ENCODE measurements at places on chromosomes 16 and 17.

- DNase-seq, result peak; percentile 35
Observed at GRCh38 chr17:66717641-66718058, 117.3 kb upstream of the CACNG5 start.

GRCh38 chr17:45086865-45087503 is 25.9 kb downstream of the NMT1 start:
- no peak for DNase-seq

DNA sequence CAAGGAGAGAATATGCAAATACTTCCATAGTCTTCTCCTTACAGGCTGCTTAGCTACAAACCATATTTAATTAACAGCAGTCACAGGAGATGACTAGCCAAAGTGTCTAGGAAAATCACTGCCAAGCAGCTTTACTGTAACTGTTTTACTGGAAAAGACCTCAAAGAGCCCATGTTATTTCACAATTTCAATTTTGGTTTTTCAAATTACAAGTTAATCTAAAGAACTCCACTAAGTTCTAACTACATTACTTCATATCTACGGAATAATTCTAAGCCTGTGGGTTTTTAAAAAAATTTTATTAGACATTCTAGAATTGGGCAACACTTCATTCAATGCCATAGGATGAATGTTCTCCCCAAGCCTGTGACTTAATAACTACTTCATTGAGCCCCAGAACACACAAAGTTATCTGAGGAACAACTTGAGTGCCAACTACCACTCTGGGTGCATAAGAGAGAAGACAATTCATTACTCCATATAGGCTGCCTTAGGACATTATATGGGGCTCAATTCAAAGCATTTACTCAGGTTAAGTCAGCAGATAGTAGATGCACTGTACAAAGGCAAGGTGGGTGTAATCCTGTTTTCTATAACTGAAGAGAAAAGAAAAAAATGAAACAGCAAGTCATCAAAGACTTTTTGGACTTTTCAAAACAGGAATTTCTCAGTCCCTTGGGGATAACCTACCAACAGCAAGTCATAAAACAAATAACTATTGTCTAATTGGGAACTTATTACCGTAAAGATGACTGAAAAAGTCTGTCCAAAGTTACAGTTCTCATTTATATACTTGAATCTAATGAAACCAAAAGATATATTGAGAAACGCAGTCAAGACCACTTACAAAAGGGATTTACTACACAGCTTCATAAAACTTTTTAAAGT is 33.0 kb downstream of the STAT3 start:
- no peak for DNase-seq

GRCh38 chr17:15966879-15967248 is 21.9 kb downstream of the ADORA2B start:
- DNase-seq, result peak; percentile 56

DNA sequence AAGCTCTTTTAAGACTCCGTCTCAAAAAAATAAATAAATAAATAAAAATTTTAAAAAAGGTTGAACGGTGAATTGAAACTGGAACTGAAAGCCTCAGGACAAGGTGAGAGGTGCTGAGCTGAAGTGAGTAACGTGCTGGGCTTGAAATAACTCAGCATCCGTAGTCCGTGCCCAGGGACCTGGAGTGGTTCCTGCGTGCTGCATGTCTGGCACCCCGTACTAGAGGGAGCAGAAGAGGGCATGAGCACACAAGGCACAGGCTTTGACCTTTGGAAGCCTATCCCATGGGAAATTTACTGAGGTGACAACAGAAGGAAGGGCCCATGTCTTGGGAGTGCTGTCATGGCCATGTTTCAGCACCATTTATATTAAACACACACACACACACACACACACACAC is 4.5 kb upstream of the MEIOB start:
- DNase-seq, result no peak
